ENCODE measurements at places on chromosomes 4 and X.
A peak's percentile ranks its signal among the peaks of the same experiment; 100 is the strongest.

DNA sequence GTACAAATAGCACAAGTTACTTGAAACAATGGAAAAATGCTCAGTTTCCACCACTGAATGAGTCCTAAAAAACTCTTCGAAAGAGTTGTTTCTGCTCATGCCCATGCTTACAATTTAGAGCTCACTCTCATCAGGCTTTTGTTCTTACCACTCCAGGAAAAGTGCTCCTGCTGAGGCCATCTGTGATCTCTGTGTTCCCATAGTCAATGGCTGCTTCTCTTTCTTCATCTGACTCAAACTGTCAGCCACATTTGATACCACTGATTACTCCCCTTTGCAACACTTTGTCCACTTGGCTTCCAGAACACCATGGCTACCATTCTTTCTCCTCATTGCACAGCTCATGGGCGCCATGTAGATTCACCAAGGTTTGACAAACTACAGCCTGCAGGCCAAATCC lies 80.0 kb upstream of the SLC34A2 start:
- DNase-seq, result no peak

- no peak for DNase-seq
Observed at GRCh38 chrX:110851780-110852179, 56.2 kb upstream of the CHRDL1 start.

- no peak for DNase-seq
Observed at GRCh38 chrX:9704876-9705465, 60.7 kb downstream of the GPR143 start.

- DNase-seq, result peak; percentile 18
Observed at GRCh38 chr4:148007314-148007760, 275.4 kb downstream of the ARHGAP10 start.

GRCh38 chrX:46185923-46186810 lies 359.1 kb downstream of the ZNF674 start:
- DNase-seq, result no peak

DNA sequence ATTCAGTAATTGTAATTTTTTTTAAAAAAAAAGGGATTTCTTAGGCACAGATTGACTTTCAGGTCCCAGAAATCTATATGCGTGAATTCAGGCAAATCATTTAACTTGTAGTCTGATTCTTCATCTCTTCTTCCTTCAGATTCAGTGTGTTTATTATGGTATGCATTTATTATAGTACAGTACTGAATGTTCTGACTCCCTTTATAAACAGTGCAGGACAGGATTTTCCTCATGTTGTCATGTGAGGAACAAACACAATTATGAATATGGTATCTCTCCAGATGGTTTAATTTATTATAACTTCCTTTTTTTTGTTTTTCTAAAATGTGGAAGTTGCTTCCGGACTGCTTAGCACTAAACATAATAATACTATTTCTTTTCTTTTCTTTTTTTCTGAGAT lies 54.2 kb downstream of the RPS3A start:
- no peak for DNase-seq

DNA sequence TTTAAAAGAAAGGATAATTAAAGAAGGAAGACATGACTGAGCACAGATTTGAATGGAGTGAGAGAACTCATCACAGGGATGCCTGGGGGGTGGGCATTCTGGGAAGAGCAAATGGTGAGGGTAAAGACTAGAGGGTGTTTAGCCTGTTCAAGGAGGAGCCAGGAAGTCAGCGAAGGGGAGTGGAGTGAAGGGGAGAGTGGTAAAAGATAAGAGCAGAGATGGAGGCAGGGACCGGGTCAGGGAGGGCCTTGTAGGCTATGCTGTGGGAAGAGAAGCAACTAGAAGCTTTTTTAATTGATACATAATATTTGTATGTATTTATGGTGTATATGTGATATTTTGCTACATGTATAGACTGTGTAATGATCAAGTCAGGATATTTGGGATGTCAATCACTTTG lies 2.2 kb upstream of the VGLL1 start:
- no peak for DNase-seq

GRCh38 chr4:110196871-110197528 lies 1.4 kb downstream of the ELOVL6 start:
- DNase-seq, result peak; percentile 22

- DNase-seq, result no peak
Observed at GRCh38 chr4:145179281-145179860, 1.0 kb downstream of the OTUD4 start.

DNA sequence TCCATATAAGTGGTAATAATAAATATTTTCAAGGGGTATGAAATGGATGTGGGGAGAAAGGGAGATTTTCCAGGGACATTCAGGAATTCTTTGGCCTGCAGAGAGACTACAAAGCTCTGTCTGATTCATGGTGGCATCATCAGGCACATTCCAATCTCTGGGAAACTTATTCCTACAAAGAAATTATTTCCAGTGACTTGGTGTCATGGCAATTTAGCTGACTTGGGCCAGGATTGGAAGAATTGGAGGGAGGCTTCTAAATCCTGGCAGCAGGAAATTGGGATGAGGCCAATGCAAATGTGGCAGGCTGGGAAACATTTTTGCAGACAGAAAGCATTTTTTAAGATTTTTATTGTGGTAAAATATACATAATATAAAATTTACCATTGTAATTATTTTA lies 204.6 kb downstream of the RTL9 start:
- DNase-seq, result no peak

DNA sequence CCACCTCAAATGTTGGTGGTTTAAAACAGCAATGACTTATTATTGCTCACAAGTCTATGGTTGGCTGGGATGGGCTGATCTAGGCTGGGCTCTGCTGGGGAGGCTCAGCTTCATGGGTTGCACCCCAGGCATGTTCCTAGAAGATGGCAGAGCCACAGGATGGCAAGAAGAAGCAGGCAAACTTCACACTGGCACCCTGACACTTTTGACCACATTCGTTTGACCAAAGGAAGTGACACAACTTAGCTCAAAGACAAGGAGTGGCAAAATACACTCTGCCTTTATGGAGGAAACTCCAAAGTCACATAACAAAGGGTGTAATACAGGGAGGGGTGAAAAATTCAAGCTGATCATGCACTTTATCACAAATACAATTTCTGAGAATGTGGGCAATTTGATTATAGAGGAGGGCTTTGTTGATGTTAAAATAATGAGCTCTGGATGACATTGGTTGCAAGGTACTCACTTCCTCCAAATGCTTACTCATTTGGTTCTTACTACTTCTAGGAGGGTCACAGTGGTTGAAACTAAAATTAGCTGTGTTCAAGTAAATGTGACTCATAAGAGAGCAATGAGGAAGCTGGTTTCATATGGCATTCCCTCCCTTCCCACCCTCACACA lies 249.2 kb upstream of the RPS6KA3 start:
- DNase-seq, result no peak

DNA sequence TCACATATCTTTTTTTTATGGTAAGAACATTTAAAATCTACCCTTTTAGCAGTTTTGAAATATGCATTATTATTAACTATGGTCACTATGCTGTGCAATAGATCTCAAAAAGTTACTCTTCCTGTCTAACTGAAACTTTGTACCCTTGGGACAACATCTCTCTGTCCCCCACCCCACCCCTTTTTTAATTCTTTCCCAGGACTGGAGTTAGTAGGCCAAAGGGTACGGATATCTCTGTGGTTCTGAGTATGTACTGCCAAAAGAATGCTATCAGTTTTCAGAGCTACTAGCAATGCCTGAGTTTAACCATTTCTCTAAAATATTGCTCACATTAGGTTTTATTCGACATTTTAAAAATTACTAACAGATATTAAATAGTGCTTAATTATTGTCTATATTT lies 4.7 kb upstream of the FAM241A start:
- no peak for DNase-seq

GRCh38 chrX:130498653-130499274 lies 97.0 kb downstream of the RBMX2 start:
- no peak for DNase-seq

DNA sequence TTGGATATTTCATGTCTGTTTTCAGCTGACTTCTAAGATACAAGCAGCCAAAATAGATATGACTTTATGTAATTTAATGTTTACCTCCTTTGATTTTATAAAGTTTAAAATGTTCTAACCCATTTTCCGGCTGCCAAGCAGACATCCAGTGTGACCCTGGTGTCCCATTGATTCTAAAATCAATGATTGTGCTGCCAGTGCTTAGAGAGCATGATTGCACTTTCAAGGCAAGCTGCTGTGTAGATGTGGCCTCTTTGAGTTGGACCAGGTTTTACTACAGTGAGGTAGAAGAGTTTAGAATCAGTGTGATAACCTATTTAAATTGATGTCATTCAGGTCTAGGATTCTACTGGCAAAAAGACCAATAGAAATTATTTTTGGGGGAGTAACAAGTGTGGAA lies 730.9 kb downstream of the STPG2 start:
- no peak for DNase-seq

- DNase-seq, result no peak
Observed at GRCh38 chr4:80017125-80017854, 55.7 kb downstream of the ANTXR2 start.

DNA sequence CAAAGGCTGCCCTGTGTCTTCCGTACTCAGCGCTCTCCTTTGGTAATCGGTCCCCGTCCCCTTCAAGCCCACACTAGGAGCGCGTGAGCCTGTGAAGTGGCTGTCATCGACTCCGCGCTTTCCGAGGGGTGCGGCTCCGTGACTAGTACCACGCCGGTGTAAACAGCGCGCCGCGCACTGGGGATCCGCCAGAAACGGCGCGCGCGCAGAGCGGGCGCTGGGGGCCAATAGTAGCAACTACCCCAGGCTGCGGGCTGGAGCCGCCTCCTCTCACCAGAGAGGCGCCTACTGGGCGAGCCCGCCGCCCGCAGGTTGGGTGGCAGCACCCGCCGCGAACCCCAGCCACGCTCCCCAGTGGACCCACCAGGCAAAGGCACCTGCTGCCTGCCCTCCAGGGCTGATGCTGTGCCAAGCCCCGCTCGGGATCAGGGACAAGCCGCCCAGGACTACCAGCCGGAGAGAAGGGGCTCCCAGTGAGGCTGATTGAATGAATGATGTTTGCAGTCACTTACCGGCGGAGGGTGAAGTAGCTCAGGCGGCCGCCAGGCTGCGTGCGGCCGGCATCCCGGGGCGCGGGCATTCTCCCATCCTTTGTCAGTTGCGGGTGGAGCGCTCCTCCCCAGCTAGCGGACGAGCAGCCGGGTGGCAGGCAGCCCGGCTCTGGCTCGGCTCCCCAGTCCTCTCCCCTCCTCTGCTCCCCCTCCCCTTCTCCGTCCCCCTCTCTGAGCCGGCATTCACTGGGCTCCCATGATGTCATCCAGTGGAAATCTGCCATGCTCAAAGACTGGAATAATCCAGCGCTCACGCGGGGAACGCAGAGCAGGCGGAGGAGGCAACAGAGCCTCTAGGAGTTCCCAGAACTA lies 370.3 kb upstream of the SMIM31 start:
- no peak for DNase-seq

DNA sequence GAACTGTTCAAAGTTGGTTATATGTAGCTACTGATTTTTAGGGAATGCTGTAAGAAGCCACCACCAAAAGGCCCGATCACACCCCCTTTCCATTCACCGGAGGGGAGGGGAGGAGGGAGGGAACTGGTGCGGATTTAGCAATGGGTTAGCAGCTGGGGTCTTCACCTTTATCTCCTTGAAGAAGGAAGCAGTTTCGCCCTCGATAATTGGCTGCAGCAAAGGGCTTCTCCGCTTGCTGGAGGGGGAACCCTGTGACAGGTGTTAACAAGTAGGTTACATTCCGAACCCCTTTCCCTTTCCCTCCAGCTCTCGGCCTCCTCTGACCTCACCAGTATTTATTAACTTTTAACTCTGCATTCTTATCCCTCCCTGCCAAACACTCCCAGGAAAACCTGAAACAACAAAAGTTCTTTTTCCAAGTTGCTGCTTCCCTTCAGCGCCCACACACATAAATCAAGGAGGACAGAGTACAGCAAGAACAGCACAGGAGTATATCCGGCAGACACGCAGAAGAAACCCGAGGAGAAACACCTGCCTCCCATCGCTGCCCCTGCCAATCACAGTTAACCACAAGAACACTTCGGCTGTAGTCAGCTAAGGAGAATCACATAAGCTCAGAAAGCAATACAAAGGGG lies 39.8 kb upstream of the NAP1L5 start:
- DNase-seq, result no peak

- no peak for DNase-seq
Observed at GRCh38 chr4:107837776-107838618, 13.3 kb downstream of the SGMS2 start.

DNA sequence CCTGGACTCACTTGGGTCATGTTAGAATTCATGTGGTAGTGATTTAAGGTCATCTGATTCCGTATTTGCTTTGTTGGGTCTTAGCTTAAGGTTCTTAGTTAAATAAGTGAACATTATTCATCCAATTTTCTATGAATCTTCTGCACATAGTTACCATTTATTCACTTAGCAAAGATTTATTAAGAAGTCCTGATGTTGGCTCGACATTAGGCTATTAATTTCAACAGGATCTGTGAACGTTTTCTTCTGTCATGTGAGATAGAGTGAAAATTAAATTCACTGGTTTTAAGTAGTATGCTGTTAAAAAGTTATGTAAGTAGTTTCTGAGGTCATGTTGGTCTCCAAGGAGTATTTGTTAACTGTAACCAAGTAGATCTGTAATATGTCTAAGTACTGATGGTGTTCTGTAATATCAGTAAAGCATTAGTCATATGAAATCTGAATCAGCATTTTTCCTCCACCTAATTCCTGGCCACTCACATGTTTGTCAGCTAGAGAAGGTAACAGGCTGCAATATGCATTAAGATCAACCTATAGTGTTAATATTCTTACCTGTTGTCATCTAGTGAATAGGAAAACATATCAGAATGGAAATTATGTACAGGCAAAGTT lies 155.6 kb downstream of the PCDH7 start:
- no peak for DNase-seq

DNA sequence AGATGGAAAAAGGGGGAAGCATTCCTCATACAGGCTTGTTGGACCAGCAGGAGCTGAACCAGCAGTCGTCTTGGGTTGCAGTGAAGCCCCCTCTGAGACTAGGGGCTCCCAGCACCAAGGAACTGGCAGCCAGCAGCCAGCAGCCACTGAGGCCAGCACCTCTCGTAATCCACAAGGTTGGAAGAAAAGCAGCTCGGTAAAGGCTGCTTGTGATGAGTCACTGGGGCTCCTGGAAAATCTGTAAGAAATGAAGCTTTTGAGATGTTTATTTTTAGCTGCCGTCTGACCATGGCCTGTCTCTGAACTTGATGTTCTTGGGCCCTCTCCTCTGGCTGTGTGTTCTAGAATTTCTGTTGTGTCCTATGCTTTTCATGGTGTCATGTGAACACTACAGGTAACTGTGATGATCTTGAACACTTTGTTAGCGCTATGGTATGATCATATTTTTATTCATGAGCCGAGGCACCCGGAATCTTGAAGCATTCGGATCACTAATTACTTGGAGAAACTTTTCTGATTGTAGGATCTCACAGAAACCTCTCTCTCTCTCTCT lies 18.6 kb downstream of the CLCN4 start:
- DNase-seq, result no peak
